SK-N-SH (cell line): ENCODE measurements at places on chromosomes 7 and 10. TPM values are rescaled to one million over a fixed set of nuclear protein-coding genes. Genes with fewer than 3 reads are reported as not detected.

GRCh38 chr10:70858759-70859158 is 29.6 kb downstream of the PCBD1 start:
- DNase-seq = peak; percentile 75

DNA sequence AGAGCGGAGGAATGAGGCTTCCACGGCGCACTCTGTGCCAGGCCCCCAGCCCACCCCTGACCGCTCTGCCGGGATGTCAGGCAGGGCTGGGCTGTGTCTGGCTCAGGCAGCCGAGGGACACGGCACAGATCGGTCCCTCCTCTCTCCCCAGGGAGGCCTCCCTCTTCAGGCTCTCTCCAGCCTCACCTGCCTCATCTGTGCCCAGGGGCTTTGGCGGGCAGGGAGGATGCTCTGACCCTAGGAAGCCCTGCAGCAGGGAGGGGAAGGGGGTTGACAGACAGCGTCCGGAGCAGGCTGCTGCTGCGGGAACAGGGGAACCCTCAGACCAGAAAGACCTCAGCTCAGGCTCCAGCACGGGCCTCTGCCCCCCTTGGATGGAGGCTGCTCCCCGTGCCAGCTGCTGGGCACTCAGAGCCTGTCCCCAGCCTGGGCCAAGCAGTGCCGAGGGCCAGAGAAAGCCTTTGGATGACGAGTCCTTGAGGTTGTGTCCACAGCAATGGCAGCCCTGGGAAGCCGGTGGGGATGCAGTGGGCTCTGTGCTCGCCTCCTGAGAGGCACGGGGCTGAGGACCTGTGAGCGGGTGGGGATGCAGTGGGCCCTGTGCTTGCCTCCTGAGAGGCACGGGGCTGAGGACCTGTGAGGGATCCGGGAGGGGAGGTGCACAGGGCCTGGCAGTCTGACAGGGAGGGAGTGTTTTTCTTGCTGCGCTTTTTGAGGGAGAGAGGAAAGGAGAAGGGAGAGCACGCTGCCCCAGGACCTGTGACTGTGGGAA is 66.9 kb downstream of the FOXL3 start:
- no peak for DNase-seq

- DNase-seq = no peak
Measured at GRCh38 chr7:46682836-46683624, 762.0 kb upstream of the IGFBP3 start.

DNA sequence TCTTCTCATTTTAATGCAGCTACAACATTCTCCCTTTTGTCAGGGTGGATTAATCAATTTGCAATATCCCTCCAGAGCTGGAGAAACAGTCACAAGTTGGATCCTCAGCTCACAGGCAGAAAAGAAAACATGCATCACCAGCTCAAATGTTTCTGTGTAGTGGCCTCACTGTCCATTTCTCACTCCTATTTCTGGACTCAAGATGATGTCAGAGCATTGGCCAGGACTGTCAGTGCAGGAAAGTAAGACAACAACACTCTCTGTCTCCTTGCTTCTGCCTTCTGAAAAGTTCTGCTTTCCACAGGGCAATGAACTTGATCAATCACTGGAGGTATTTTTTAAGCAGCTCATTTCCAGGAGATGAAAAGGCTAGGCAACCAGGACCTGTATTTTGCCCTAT is 8.2 kb upstream of the SVIL start:
- no peak for DNase-seq

GRCh38 chr7:13979671-13980435 is 9.6 kb downstream of the ETV1 start:
- DNase-seq = no peak

DNA sequence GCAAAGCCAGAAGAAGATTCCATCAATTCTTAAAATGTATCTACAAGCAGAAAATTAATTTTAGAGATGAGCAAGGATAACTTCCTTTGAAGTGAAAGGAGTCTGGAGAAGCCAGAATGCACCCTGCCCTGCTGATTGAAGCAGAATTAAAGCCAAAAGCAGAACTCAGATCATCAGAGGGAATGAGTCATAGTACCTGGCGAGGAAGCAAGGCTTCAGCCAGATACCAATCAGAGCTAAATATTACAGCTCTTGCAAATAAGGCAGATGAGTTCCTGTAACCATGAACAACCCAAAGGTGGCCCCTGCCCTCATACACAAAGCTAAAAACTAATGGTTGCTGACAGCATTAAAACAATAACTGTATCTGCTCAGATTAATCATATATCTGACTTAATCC is 10.4 kb downstream of the HTR7 start:
- no peak for DNase-seq

GRCh38 chr10:33273295-33274002 is 61.0 kb downstream of the NRP1 start:
- peak; percentile 60 for DNase-seq

GRCh38 chr10:70742537-70743429 is 42.4 kb downstream of the TBATA start:
- no peak for DNase-seq

GRCh38 chr7:1667566-1668395 is 2.3 kb upstream of the ELFN1 start:
- peak; percentile 87 for DNase-seq

- no peak for DNase-seq
Measured at GRCh38 chr10:116827214-116827671, 22.1 kb upstream of the ENO4 start.

DNA sequence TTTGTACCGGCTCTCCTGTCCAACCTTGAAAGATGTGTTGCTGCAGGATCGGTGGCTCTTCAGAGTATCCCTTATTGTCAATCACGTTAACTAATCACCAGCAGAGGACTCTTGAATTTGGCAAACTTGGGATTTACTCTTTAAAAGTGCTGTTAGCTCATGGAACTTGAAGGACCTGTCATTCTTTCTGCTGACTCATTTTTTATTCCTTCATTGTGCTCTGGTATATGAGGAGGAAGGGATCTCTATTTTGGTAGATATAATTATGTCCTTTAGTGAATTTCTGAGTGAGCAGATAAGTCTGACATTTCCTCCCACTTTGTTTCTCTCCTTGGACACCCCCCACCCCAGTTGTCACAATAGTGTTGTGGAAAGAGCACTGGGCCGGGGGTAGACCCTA is 175.1 kb upstream of the HDAC9 start:
- no peak for DNase-seq

- DNase-seq = no peak
Measured at GRCh38 chr10:132542819-132543218, 5.2 kb downstream of the INPP5A start.

DNA sequence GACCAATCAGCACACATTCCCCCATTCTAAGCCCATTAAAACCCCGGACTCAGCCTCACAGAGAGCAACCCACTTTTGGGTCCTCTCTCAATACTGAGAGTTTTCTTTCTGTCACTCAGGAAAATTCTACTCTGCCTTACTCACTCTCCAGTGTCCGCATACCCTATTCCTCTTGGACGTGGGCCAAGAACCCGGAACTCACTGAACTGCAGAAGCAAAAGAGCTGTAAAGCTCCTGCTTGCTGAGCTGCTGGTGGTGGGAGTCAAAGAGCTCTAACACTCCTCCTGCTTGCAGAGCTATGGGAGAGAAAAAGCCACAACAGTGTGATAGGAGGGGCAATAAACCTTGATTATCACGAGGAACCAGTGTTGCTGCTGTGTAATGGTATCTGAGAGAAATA is 386.9 kb downstream of the POM121L12 start:
- no peak for DNase-seq

DNA sequence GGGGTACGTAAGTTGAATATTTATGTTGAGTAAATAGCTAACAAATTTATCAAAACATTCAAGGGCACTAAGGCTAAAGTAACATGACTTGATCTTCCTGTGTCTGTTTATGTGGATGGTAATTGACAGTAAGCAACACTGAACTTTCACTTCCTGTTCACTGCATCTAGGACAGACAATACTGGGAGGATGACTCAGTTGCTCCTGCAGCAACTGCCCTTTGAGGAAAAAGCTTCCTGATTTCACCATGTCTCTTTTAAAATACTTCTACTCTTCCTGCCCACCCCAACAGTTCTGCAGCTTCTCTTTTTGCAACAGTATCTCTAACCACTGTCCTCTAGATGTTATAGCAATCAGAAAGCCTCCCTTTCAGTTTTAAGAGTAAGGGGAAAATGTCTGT is 76.6 kb upstream of the HGF start:
- DNase-seq = no peak

- no peak for DNase-seq
Measured at GRCh38 chr7:20112696-20113095, 104.5 kb downstream of the MACC1 start.

GRCh38 chr7:104254696-104255095 is 46.9 kb upstream of the ORC5 start:
- DNase-seq = no peak

- DNase-seq = no peak
Measured at GRCh38 chr10:116808706-116809105, 40.6 kb upstream of the ENO4 start.

- DNase-seq = no peak
Measured at GRCh38 chr7:94420328-94420727, 25.6 kb downstream of the COL1A2 start.

DNA sequence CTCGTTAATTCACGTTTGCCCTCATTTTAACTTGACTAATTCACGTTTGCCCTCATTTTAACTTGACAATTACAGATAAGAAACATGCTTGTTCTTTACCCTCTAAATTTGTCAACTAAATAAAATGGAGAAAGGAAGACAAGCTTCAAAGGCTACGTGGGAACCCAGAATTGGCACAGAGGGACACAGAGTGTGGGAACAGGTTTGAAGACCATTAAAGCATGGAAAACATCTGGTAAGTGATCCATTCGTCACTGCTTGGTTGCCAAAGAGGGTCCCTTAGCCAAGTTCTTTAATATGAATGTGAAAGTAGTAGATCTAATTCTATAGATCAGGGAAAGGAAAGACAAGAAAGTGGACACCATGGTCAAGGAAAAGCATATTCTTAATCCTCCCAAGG is 57.2 kb downstream of the ITIH5 start:
- DNase-seq = no peak

GRCh38 chr7:21675255-21675654 is 132.4 kb downstream of the DNAH11 start:
- no peak for DNase-seq

DNA sequence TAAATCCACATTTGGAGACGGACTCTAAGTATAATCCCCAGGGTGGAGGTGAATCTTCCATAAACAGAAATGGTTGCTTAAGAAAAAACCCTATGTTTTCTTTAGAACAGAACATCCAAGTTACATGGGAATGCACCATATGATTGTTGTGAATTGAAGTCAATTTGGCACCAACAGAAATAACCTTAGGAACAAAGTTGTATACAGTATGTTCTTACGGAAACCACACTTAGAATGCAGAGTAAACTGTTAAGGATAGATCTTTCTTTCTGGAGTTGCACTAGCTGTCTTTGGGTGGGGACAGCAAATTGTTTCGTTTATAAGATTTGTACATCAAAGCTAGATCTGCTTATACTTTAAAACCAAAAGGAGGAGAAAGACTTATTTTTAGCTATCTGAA is 316.4 kb downstream of the PTEN start:
- DNase-seq = no peak

- DNase-seq = no peak
Measured at GRCh38 chr10:96208946-96209345, 62.4 kb downstream of the BLNK start.

MARVELD1 gene
- polyA plus RNA-seq = 53.0 and 53.8 TPM in 2 replicates

CHST15 gene
- 0.02 TPM in 2 replicates for polyA plus RNA-seq

HHEX gene
- polyA plus RNA-seq = 0.75 and 1.1 TPM in 2 replicates

C7orf57 gene
- polyA plus RNA-seq = 0.41 and 0.71 TPM in 2 replicates

NXPH1 gene
- polyA plus RNA-seq = not detected in 2 replicates

PIP gene
- not detected in 2 replicates for polyA plus RNA-seq

ATRNL1 gene
- 0.44 and 0.67 TPM in 2 replicates for polyA plus RNA-seq

ELN gene
- 8.9 and 12.5 TPM in 2 replicates for polyA plus RNA-seq

A1CF gene
- polyA plus RNA-seq = not detected in 2 replicates

ZNF503 gene
- polyA plus RNA-seq = 4.5 and 5.9 TPM in 2 replicates

LIPA gene
- polyA plus RNA-seq = 43.2 and 63.2 TPM in 2 replicates
